ENCODE measurements at places on chromosomes 11 and 22. TPM values are rescaled to one million over a fixed set of nuclear protein-coding genes. Genes with fewer than 3 reads are reported as not detected.

Gene BSCL2
- 24.7 TPM for total RNA-seq

Gene VEGFB
- total RNA-seq: 13.7 TPM

Gene TRIM68
- total RNA-seq: 7.6 TPM

Gene OR5B21
- not detected for total RNA-seq

Gene TTC36
- total RNA-seq: 0.34 TPM

Gene OR5P2
- total RNA-seq: not detected

Gene PRR33
- not detected for total RNA-seq

Gene MS4A1
- not detected for total RNA-seq

Gene MUC5AC
- not detected for total RNA-seq

Gene ISX
- not detected for total RNA-seq

Gene MCHR1
- not detected for total RNA-seq

Gene OR52N4
- not detected for total RNA-seq

Gene PHETA2
- total RNA-seq: 26.2 TPM

Gene ZPR1
- total RNA-seq: 31.5 TPM

Gene SMTNL1
- not detected for total RNA-seq

Gene PGR
- total RNA-seq: under 0.01 TPM

Gene GNAZ
- total RNA-seq: 0.22 TPM

Gene PKP3
- 0.11 TPM for total RNA-seq

Gene NEAT1
- total RNA-seq: 79.9 TPM

Gene F2
- not detected for total RNA-seq

Gene RTN4R
- total RNA-seq: 1.3 TPM

Gene GPHA2
- not detected for total RNA-seq

Gene SYT8
- not detected for total RNA-seq
